Activated CD4-positive, alpha-beta T cell treated with anti-CD3 and anti-CD28 coated beads, Interleukin-2, amount 50 U/mL, for 1 hour (primary cell): ENCODE measurements at places on chromosomes 2 and 18.

DNA sequence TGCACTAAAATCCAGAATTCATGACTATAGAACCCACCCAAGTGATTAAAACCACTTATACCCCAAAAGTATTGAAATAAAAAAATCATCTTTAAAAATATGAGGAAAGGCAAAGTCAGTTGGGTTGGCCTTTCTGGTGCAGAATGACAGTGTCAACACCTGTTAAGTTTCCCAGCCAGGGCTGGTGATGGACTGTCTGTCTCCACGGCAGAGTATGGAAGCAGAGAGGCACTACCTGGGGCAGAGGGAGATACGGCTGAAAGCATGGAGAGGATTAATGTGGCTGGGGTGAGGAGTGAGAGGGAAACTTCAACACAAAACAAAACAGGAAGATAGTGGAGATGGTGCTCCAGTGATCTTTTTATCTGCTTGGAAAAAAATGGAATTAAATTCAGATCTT, 215.8 kb downstream of the FAM210A start:
- DNase-seq: no peak

GRCh38 chr2:54741250-54741649, 17.8 kb downstream of the EML6 start:
- DNase-seq: no peak

DNA sequence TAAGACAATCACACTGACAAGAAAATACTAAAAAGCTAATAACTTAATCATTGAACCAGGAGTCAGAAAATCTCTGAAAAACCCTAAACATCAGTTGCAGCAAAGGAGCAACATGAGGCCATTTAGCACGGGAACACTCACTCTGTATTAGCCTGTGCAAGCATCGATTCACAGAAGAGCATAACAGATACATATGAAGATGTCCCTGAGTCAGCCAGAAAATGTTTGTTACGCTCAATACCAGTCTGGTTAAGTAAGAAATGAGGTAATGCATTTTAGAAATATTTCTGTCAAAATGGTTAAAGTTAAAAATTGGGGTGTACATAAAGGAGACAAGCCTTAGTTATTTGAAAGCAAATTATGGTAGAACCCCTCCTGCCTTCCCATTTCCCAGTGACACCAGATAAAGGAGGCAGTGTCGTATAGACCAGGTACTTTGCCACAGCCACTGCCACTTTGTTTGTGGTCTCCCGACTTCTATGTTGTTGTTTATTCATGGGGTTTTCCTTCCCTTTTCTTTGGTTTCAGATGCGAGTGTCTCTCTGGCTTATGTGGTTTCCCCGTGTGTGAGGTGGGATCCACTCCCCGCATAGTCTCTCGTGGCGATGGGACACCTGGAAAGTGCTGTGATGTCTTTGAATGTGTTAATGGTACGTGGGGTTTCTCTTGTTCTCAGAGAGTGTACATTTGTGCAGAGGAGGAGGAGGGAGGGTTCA, 108.6 kb downstream of the CRIM1 start:
- no peak for DNase-seq

DNA sequence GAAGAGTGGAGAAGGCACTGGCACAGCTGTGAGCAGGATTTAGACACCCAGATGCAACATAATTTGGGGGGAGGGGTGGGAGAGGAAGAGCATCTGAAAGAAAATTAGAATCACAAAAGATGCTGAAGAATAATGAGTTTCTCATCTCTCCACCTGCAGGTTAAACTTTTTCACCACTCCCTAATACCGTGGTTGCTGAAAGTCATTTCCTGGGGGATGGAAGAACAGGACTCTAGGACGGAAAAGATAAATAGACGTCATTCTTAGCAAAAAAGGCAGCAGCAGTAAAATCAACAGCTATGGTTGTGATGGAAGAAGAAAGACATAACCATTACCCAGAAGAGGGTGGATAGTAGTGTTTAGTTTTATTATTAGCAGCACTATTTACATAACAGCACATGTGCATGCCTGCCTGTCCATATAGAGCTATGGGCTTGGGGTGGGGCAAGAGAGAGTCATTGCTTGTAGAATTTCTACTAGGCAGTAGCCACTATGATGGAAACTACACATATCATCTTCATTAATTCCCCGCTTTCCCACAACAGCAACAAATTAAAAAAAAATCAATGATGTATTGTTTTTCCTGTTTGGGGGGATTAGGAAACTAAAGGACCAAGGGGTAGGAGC, 212.2 kb downstream of the TRIB2 start:
- DNase-seq: no peak

- DNase-seq: no peak
Measured at GRCh38 chr2:106336108-106336507, 132.1 kb downstream of the RGPD3 start.

- no peak for DNase-seq
Measured at GRCh38 chr2:69774984-69775982, 33.3 kb downstream of the ANXA4 start.

DNA sequence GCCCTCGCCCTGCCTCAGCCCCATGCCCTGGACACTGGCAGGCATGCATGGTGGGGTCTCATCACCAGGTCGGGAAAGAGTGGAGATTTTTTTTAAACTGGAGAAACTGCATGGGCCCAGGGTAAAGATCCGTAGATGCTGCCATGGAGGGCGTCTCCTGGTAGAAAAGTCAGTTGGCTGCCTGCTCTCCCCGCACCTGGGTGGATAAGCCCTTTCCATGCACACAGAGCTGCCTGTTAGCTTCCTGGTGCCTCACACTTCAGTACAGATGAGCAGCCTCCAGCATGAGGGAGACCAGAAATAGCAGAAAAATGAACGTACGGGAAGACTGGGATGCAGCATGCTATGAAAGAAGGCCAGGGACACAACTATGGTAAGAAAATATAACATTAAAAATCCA, 92.0 kb downstream of the ASAP2 start:
- no peak for DNase-seq

- DNase-seq: no peak
Measured at GRCh38 chr2:24365826-24366225, 5.5 kb upstream of the ITSN2 start.
